ENCODE measurements at places on chromosomes 13 and 19. TPM values are rescaled to one million over a fixed set of nuclear protein-coding genes. Genes with fewer than 3 reads are reported as not detected.
A peak's percentile ranks its signal among the peaks of the same experiment; 100 is the strongest.

GRCh38 chr19:3359015-3359918 lies 7.1 kb upstream of the NFIC start:
- no peaks in the 10 kb centered on the region for H3K27me3 ChIP-seq
- H3K4me1 ChIP-seq = no peaks in the 10 kb centered on the region
- H3K36me3 ChIP-seq = no peaks in the 10 kb centered on the region
- peak overlapping the region; percentile 89 for H3K27ac ChIP-seq

DNA sequence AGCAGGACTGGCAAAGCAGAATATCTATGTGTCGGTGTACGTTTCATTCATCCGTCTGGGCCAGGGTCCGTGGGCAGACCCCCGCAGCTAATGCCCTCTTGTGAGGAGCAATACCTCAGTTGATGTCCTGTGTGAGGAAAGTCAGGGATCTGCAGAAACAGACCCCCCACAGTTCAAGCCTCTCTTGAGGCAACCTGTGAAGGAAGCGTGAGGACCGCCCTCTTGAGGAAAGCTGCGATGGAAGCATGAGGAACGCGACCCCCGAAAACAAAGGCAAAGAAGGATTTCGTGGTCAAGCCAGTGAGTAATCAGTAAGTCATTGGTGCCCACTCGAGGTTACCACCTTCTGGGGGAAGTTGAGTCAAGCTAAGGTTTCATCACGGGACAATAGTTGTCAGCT lies 20.9 kb upstream of the ZNF83 start:
- H3K27ac ChIP-seq = no peak overlapping the region

DNA sequence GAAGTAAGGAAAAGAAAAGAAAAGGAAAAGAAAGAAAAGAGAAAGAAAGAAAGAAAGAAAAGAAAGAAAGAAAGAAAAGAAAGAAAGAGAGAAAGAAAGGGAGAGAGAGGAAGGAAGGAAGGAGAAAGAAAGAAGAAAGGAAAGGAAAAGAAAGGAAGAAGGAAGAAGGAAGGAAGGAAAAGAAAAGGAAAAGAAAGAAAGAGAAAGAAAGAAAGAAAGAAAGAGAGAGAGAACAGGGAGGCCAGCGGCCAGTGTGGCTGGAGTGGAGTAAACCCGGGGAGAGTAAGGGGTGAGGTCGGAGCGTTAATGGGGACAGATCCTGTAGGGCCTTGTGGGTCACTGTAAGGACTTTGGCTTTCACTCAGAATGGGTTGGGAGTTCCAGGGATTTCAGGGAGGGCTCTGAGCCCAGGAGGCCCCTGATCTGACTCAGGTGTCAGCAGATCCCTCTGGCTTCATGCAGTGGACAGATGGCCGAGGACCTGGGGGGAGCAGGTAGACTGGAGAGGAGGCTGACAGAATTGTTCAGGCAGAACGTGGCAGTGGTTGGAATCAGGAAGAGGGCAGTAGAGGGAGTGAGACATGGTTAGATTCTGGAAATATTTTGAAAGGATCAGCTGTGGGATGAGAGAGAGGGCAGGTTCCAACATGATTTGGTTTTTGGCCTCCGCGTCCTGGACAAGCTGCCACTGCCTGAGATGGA lies 19.8 kb upstream of the FXYD3 start:
- no peaks in the 10 kb centered on the region for H3K4me1 ChIP-seq
- no peak for DNase-seq
- H3K4me3 ChIP-seq = no peak overlapping the region
- no peaks in the 10 kb centered on the region for H3K27me3 ChIP-seq

GRCh38 chr13:36344173-36344572 lies 2.0 kb downstream of the SPART start:
- H3K4me1 ChIP-seq = peaks cover 3% of the 10 kb centered on the region
- H3K36me3 ChIP-seq = no peaks in the 10 kb centered on the region

- no peak overlapping the region for H3K4me3 ChIP-seq
- no peak for DNase-seq
- no peaks in the 10 kb centered on the region for H3K27me3 ChIP-seq
- no peak overlapping the region for H3K27ac ChIP-seq
Observed at GRCh38 chr19:47637550-47637949, 28.6 kb downstream of the BICRA start.

DNA sequence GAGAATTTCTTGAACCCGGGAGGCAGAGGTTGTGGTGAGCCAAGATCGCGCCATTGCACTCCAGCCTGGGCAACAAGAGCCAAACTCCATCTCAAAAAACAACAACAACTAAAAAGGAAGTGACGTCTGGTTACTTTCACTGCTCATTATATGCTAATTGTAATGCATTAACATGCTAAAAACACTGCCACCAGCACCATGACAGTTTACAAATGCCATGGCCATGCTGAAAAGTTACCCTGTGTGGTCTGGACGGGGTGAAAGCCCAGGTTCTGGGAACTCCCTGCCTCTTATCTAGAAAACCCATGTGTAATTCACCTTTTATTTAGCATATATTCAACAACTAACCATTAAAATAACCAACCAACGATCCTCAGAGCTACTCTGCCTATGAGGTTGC lies 28.1 kb downstream of the CPT1C start:
- no peak overlapping the region for H3K27ac ChIP-seq
- no peak overlapping the region for H3K4me3 ChIP-seq
- no peaks in the 10 kb centered on the region for H3K36me3 ChIP-seq
- H3K27me3 ChIP-seq = no peaks in the 10 kb centered on the region

- no peaks in the 10 kb centered on the region for H3K4me1 ChIP-seq
- peak; percentile 90 for DNase-seq
- H3K36me3 ChIP-seq = no peaks in the 10 kb centered on the region
- H3K4me3 ChIP-seq = no peak overlapping the region
- H3K27ac ChIP-seq = no peak overlapping the region
Observed at GRCh38 chr19:7428651-7429113, 60.2 kb downstream of the PEX11G start.

- no peak for DNase-seq
- H3K4me3 ChIP-seq = no peak overlapping the region
- H3K4me1 ChIP-seq = no peaks in the 10 kb centered on the region
- no peak overlapping the region for H3K27ac ChIP-seq
Observed at GRCh38 chr19:30163663-30164062, 208.5 kb upstream of the ZNF536 start.

DNA sequence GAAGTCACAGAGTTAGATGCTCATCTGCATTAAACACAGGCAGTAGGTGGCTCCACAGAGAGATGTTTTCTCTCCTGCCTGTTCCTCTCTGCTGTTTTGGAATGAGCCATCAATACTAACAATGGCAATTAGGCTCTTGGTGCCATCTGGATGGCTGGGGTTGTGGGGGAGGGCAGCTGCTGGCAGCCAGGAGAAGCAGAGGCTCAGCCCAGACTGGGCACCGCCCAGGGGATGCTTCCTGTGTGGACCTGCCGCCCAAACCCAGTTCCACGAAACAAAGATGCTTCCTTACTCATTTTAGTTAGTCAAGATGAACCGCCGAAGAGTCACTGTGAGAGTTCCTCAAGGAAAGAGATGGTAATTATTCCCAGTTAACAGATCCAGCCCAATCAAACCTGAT lies 50.8 kb upstream of the PCDH8 start:
- H3K27ac ChIP-seq = no peak overlapping the region
- H3K36me3 ChIP-seq = no peaks in the 10 kb centered on the region
- DNase-seq = no peak
- H3K4me3 ChIP-seq = no peak overlapping the region
- no peaks in the 10 kb centered on the region for H3K4me1 ChIP-seq
- no peaks in the 10 kb centered on the region for H3K27me3 ChIP-seq

DNA sequence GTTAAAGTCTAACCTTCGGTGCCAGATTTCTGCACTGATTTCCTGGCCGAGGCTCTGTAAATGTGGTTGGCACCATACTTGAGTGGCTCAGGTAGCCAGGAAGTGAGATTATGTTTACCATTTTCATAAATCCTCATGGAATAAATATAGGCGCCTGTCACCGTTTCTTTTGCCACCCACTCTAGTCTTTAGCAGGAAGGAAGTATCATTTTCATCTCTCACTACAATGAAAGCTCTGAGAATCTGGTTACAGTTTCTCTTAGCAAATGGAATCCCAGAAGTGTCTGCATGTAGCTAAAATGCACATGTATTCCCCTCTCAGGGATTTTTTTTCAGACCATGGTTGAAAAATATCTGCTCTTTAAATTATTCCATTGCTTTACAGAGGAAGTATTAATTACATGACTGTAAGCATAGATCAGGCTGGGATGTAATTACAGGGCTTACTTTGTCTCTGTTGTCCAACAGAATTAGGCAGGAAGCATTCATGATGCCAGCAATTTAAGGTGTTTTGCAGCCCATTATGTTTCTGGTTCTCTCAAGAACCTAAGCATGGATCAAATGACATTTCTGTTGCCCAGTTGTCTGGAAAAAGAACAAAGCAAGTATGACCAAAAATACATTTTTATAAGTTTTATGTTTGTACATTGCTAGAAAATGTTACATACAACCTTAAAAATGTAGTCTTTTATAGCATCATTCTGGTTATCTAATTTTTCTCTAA lies 221.7 kb upstream of the SPRY2 start:
- H3K4me3 ChIP-seq = no peak overlapping the region
- no peak for DNase-seq
- no peaks in the 10 kb centered on the region for H3K36me3 ChIP-seq
- no peak overlapping the region for H3K27ac ChIP-seq
- no peaks in the 10 kb centered on the region for H3K27me3 ChIP-seq

DNA sequence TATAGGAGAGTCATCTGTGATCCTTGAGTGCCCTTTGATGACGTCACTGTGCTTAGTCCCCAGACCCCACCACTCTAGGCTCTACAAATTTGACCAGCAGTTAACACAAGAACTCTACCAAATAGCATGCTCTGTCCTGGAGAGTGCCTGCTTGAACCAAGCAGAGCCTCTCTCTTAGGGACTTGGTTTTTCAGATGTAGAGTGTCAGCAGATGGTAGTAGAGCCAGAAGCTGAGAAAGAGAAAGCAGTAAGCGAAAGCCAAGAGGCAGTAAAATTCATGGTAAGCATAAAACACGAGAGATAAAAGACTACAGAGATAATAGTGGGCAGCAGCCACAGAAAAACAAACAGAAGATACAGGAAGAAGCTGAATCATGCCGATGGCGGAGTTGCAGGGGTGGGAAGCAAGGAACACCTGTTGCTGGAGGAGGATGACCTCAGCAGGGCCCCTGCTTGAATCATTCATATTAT lies 193.3 kb downstream of the SLC7A1 start:
- H3K36me3 ChIP-seq = no peaks in the 10 kb centered on the region
- H3K4me1 ChIP-seq = no peaks in the 10 kb centered on the region
- DNase-seq = no peak
- H3K27ac ChIP-seq = no peak overlapping the region
- no peaks in the 10 kb centered on the region for H3K27me3 ChIP-seq

GRCh38 chr19:34145741-34146202 lies 26.5 kb upstream of the LSM14A start:
- H3K36me3 ChIP-seq = no peaks in the 10 kb centered on the region
- H3K4me1 ChIP-seq = no peaks in the 10 kb centered on the region
- peak; percentile 75 for DNase-seq
- H3K4me3 ChIP-seq = no peak overlapping the region
- no peak overlapping the region for H3K27ac ChIP-seq
- H3K27me3 ChIP-seq = no peaks in the 10 kb centered on the region

CACNG7 gene
- not detected for total RNA-seq

MBD3L2 gene
- total RNA-seq = not detected

ZNF540 gene
- total RNA-seq = 3.6 TPM

GPR183 gene
- 6.0 TPM for total RNA-seq

ZNF541 gene
- total RNA-seq = not detected

ZSCAN4 gene
- total RNA-seq = not detected

FAAP24 gene
- total RNA-seq = 1.3 TPM

Data from Peyer's patch (tissue), 4 donors.